ENCODE measurements at places on chromosomes 7 and 10.

DNA sequence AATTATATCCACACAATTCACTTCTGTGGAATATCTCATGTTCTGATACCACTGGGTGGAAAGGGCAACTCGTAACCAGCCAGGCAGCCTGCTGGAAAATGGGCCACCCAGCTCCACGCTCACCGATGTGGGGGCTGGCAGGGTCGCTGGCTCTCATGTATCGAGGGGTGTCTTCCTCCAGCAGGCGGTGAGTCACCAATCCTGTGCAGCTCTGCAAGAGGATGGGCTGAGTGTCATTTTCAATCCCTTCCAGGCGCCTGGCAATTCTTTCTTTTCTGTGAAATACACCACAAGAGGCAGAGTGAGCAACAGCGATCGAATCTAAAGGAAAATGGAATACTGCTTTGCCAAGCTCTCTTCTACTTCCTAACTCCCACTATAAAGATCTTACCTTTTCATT is 80.1 kb downstream of the SVIL start:
- no peak for DNase-seq

GRCh38 chr7:23544913-23545354 is 13.2 kb upstream of the TRA2A start:
- DNase-seq = peak; percentile 41

- DNase-seq = no peak
These were observed 109.5 kb downstream of the NRF1 start for GRCh38 chr7:129721068-129721467.

DNA sequence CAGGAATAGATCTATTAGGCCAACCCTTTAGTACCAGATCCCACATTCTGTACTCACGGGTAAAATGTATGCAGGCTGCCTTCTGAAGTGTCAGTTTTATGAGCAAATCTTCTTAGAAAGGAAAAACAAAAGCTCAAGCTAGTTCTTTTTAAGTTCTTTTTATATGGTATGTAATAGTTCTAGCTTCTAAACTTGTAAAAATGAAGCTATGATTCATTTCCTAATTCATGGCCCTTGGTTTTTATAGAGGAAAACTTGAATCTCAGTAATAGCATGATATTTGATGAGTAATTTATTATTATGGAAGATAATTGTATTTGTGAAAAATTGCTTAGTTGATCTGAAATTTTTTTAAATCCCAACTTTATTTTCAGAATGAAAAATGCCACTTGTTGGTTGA is 54.3 kb downstream of the SLK start:
- no peak for DNase-seq

DNA sequence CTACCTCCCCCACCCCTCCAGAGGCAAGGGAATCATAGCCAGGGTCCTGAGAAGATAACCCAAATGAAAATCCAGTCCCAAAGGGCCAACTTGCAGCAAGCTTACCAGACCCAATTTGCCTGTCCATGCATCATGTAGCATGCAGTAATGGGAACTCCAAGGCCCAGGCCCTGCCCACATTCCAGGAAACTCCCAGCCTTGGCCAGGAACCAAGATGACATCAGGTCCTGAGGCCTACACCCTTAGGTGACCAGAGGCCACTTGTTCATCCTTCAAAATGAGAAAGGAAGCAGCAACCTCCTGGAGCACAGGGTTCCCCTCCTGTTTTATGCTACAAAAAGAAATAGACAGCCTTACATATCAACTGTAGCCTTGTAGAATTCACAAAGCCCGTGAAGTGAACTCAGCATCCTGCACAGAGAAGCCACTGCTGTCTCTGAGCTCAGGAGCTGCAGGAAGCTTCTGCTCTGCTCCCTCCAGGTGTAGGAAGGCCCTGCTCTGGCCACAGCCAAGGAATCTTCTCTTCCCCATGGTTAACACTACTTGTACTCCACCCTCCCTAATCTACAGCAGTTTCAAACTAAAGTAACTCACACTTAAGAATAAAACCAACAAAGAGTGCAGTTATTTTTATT is 30.3 kb upstream of the GRB10 start:
- no peak for DNase-seq

DNA sequence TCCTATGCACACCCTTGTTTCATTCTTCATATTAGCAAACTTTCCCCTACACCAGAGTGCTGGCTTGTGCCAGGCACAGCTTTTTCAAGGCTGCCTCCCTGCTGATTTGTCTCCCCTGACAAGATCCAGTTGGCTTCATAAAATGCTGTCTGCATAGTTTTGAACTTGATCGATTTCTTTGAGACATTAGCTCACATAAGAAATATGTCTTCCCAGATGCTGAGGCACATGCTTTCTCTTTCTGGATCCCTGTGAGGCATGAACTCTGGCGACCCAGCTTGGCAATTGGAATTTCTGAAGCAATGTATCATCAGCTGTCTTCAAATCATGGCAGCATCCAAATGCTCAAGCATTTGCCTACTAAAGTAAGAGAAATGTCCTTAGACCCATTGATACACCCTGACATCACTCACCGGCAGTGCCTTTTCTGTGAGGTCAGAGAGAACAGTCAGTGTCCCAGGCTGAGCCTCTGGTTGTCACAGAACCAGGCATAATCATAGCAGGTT is 616.4 kb upstream of the GHITM start:
- DNase-seq = no peak

DNA sequence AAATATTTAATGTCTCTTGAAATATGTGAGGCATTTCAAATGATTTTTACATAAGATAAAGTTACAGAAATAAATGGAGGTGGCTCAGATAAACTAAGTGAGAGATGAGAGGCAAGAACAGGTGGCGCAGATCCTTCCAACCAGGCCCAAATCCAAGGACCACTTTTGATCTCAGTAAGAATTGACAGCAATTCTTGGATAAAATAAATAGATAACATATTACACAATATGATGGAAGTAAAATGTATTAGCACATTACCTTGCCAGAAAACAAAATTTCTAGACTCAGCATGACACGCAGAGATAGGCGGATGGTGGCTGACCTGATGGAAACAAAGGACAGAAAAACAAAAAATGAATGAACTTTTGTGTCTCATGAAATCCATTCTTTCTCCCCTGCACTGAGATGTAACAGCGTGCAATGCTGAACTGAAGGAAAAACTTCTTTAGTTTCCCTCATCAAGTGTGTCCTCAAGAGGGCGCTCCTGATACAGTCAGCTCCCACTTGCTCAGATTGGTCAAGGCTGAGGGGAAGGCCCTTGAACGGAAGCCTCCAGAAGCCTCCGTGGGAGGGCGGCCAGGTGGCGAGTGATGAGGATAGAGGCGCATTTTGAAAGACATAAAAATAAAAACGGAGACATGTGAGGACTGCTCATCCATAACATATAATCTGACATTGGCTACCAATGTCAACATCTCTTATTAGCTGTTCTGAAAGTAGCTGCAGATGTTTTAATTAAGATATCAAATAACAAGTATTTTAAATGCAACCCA is 62.8 kb upstream of the GSDME start:
- DNase-seq = peak; percentile 71

DNA sequence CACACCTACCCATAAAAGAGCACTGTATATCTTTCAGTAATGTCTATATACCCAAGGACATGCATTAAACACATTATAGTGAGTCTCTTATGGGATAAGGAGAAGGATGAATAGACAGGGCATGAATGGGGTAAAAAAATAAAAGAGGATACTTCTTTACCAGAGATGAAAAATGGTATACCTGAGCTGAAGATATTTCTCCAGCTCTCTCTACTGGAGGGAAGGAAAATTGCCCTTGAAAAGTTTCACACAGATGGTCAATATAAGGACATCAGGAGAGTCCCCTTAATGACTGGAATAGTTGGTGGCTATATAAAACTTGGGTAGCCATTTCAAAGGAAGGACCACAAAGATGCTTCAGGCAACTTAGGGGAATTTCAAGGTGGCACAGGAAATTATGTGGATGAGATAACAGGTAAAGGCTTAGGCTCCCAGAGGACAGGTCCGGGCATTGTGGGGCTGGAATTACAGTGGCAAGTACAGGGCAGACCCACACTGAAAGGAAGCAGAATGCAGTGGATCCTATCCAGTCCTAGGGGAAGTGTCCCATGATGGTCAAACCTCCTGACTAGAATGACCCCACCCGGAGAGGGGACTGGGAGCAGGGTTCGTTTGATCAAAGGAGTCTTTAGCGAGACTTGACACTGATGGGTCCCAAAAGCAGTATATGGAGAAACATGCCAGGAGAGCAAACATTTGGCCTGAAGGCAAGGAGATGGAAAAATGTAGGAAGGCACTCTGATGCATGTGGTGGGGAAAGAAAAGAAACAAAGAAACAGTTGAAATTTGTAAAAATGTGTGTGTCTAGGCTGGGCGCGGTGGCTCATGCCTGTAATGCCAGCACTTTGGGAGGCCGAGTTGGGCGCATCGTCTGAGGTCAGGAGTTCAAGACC is 35.6 kb downstream of the PLAU start:
- no peak for DNase-seq

DNA sequence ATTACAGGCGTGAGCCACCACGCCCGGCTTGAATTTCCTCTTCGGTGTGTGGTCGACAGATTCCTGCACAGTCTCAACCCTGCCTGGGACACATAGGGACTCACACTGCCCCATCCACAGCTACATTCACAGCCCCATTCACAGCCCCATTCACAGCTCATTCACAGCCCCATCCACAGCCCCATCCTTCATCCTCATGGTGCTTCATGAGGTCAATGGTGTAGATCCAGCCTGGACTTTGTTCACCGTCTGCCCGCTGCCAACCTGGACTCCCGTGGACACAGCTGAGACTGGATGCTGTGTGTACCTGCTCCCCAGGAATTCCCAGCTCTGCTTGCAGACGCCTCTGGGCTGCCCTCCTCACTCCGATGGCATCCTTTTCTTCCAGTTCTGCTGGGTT is 5.2 kb downstream of the IDI2 start:
- DNase-seq = no peak

DNA sequence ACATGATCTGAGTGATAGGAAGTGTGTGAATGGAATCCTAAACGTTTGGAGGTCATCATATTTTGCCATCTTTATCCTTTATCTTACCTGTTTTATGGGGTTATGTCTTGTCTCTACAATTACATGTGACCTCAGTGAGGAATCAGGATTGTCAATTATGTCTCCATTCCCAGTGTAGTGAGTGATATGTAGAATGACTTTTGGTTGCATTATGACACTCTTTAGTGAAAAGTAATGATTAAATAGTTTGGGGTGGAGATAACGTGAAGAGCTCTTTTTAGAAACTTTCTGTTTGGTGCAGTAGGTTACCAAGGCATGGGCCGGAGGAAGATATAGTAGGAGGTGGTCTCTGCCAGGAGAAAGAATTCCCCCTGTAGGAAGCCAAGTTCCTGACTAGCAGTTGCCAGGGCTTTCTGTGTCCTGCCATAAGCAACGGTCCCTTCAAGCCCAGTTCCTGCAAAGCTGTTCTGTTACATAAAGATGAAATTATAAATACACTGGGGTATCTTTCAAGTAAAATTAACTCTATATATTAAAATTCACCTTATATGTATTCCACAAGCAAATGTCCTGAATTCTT is 228.2 kb downstream of the NSUN6 start:
- DNase-seq = no peak

DNA sequence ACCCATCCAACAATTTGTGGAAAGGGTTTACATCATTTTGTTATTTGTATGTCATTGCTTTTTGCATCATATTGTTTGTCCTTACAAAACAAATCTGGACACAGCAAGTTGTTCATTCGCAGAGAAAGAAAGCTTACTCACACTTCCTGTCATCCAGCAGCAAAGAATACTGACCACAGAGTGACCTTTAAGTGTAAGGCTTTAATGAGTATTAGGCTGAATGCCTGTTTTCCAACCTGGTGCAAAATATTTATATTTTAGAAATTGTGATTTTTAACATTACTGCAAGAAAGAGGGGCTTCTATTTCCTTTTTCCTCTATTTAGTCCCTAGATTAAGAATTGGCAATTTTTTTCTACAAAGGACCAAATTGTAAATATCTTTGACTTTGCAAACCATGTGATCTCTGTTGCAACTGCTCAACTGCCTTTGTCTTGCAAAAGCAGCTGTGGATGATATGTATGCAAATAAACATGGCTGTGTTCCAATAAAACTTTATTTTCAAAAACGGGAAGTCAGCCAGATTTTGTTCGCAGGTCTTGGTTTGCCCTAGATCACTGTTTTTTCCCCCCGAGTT is 27.8 kb upstream of the ITGB1 start:
- DNase-seq = no peak

- no peak for DNase-seq
These were observed 45.1 kb upstream of the PPP2R2D start for GRCh38 chr10:131855461-131856401.

GRCh38 chr10:35827783-35828182 is 185.7 kb upstream of the FZD8 start:
- DNase-seq = peak; percentile 46

DNA sequence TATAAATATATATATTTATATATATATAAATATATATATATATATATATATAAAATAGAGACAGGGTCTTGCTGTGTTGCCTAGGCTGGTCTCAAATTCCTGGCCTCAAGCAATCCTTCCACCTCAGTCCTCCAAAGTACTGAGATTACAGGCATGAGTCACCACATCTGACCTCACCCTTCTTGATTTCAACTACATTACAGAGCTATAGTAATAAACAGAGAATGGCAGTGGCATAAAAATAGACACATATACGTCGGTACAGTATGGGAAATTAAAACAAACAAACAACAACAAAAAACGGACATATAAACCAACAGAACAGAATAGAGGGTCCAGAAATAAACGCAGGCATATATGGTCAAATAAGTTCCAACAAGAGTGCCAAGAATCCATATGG is 77.6 kb upstream of the PPP1R3A start:
- no peak for DNase-seq

GRCh38 chr7:68423356-68423755 is 1174.9 kb upstream of the AUTS2 start:
- no peak for DNase-seq

DNA sequence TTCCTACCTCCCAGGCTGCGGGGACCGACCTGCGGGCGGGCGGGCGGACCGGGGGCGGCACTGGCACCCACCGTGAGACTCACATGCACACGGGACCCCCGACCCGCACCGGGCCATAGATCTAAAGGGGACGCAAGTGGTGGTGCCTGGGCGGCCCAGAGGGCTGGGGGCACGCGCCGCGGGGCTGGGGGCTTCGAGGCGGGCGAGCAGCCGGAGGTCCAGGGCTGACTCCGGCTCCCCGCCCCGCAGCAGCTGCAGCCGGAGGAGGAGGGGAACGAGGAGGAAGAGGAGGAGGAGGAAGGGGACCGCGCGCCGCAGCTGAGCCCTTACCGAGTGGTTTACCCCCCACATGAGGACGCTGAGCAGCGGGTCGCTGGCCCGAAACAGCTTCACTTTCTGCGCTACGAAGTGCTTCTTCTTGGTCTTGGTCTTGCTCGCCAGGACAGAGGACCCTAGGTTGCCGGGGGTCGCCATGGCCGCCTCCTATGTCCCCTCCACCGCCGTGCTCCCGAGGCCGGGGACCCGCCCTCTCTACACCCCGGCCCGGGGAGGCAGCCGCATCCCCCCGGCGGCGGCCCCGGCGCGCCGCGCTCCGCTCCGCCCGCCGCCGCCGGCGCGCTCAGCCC is 412 bp downstream of the PIP4K2A start:
- no peak for DNase-seq

- DNase-seq = no peak
These were observed 8.1 kb downstream of the SFTPA2 start for GRCh38 chr10:79552143-79552542.

Data from NCI-H2171 treated with DMSO at 0.1 percent for 48 hours (cell line).